ENCODE measurements at places on chromosomes 4 and X.
A peak's percentile ranks its signal among the peaks of the same experiment; 100 is the strongest.

DNA sequence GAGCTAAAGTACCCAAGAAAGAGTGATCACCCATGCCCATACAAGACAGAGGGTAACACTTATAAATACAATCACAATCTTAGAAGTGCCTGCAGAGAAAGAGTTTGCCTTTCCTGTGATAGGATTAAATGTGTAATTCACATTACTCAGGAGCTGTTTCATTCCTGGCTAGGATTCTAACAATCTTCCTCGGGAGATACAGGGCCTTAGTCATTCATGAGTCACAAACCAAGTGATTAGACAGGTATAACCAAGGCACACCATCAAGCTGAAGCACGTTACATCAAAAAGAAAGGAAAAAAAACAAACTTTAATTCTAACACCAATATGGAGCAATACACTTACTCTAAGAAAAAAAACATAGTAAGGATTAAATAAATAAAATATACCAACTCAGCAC, 14.9 kb downstream of the ABCG2 start:
- peak; percentile 15 for DNase-seq

DNA sequence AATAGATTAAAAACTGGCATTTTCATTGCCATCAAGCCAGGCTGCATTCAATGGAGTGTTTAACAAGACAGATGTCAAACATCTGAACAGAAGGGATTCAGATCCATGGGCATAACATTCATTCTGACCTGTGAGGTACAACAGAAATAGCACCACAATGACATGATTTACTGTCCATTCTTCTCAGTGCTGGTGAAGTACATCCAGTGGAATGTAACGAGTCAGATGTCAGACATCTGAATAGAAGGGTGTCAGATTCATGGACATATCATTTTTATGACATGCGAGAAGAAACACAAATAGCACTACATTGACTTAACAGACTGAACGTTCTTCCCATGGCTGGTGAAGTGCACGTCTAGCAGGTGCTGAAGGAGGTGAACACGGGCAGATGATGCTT, 186.4 kb downstream of the PPP4R3C start:
- no peak for DNase-seq

DNA sequence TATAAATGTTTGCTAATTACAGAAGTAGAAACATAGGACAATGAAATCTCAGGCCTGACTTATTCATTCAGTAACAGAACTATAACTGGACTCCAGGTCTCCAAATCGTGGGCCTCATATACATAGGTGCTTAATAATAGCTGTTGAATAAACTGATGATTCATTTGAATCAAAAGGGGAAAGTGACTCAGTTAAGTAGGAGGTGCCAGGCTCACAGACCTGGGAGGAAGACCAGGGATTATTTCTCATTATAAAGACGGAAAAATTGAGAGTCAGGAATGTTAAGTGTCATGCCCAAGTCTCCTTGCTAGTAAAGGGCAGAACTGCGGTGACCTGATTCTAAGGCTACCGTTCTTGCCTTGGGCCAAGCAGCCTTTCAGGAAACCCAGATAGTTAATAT, 131.5 kb downstream of the HS3ST1 start:
- DNase-seq: no peak

- peak; percentile 22 for DNase-seq
Observed at GRCh38 chr4:145779319-145779801, 99.4 kb downstream of the C4orf51 start.

- DNase-seq: peak; percentile 52
Observed at GRCh38 chrX:152897222-152898131, at the start of gene ZNF185. Gene ZNF185, plus strand, starts transcription at chrX:152898067. Its CDS starts 16,423 bp downstream, at chrX:152914490.

GRCh38 chrX:121236040-121236439, 188.6 kb downstream of the GLUD2 start:
- no peak for DNase-seq

GRCh38 chrX:115311601-115312001, 22.1 kb downstream of the LUZP4 start:
- DNase-seq: no peak

GRCh38 chr4:84482564-84483563, 16.2 kb downstream of the NKX6-1 start:
- peak; percentile 48 for DNase-seq

- no peak for DNase-seq
Observed at GRCh38 chr4:132958457-132959263, 190.4 kb upstream of the PCDH10 start.

GRCh38 chr4:146124023-146124680, 51.4 kb upstream of the LSM6 start:
- no peak for DNase-seq

DNA sequence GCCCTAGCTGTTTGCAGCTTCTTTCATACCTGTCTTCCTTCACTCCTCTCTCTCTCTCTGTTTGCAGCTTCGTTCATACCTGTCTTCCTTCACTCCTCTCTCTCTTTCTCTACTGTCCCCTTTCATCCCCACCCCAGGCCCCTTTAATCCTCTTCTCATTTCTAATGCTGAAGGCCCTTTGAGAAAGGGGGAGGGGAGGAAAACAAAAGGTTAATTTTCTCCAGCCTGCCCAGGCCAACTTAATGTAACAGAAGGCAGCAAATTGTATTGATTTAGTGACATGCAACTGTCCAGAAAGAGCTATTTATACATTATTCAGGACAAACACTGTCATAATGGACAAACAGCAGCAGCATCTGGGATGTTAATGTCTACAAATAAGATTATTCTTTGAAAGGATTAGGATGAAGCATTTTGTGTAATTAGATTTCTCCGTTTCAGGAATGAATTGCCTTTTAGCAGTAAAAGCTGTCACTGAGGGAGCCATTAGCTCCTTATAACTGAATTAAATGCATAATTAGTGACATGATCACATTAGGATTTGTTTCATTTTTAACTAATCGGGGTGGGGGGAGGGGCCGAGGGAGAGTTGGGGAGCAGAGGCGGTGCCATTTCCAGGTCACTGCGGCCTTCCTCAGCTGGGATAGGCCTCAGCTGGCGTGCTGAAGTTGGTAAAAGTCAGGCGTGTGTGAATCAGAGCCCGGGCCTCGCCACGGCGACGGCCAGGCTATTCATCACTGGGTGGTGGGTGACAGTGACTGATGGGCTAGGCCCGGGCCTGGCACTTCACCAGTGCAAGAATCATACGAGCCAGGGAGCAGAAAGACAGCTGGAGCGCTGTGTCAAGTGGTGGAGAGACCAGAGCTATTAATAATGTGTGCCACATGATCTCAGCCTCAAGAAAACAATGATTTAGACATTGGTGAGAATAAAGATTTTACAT, 174.5 kb downstream of the NKX6-1 start:
- DNase-seq: no peak

- DNase-seq: no peak
Observed at GRCh38 chr4:31445526-31445925, 725.4 kb downstream of the PCDH7 start.

- no peak for DNase-seq
Observed at GRCh38 chr4:43855283-43855682, 593.3 kb downstream of the KCTD8 start.

DNA sequence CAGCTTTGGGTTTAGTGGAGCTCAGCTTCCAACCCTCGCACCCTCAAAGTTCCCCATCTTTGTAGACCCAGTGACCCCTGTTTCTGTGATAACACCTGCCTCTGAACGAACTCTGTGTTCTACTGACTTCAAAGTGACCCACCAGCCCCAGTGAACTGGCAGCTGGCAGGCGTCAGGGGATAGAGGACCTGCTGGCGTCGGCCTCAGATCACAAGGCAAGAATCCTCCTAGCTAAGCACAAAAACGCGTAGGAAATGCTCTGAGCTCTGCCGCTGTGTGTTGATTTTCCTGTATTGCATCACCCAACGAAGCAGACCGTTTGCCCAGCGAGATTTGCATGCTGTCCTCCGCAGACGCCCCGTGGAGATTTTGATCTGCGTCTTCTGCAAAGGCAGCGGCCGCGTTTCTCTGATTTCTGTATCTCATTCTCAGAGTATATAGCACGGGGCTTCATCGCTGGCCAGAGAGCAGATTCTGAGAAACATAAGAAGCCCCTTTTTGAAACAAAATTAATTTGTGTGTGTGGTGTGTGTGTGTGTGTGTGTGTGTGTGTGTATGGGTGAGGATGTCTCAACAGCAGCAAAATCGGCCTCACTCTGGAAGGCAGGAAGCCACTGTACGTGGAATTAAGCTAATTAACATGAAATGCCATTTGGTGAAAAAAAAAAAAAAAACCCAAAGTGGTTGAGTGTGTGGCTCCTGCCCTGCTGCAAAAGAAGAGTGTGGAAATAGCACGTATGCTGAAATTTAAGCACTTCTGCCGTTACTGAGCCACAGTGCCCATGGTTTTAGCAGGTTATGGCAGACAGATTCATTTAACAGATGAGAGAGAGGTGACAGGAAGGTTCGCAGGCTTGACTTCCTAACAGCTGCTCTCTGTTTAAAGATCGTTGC, 29.2 kb upstream of the ASMTL start:
- peak; percentile 84 for DNase-seq

All from AG20443 (cell line).